PC-9 (cell line): ENCODE measurements at places on chromosomes 2 and 18.

DNA sequence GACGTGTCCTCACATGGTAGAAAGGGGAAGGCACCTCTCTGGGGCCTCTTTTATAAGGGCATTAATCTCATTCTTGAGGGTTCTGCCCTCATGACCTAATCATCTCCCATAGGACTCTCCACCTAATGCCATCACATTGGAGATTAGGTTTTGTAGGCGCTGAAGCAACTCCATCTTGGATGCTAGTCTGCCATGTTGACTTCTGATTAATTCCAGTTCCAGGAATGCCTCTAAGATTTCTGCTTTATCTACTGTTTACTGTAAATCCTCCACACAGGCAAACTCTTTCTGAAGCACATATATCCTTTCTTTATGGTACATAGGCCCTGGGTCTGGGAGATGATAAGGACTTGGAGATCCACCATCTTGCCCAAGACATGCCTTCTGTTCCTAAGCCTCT lies 49.3 kb upstream of the YWHAQ start:
- no peak overlapping the region for H3K4me3 ChIP-seq
- H3K27me3 ChIP-seq = no peaks in the 10 kb centered on the region
- peaks cover 17% of the 10 kb centered on the region for H3K4me1 ChIP-seq
- no peaks in the 10 kb centered on the region for H3K36me3 ChIP-seq
- no peak for DNase-seq
- H3K27ac ChIP-seq = no peak overlapping the region

DNA sequence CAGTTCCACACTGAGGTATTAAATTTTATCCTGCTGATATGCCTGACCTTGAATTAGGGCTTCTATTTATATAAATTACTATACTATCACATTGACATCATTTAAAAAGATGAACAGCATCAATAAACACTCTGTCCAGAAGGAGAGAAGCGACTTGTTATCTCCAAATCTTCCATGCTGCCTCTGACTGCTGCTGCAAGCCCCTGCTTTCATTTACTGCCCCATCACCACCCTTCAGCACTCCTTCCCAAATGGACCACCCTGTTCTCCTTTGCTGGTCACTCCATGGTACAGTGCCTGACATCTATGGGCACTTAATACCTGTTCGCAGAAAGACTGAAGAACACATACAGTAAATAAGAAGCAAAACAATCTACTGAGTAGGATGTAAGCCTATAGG lies 48.1 kb downstream of the KLF7 start:
- H3K4me3 ChIP-seq = no peak overlapping the region
- no peak for DNase-seq
- H3K27me3 ChIP-seq = no peaks in the 10 kb centered on the region
- H3K4me1 ChIP-seq = peaks cover 19% of the 10 kb centered on the region
- H3K27ac ChIP-seq = no peak overlapping the region

GRCh38 chr2:228016402-228016801 lies 145.0 kb downstream of the DAW1 start:
- no peaks in the 10 kb centered on the region for H3K27me3 ChIP-seq
- H3K27ac ChIP-seq = no peak overlapping the region
- no peaks in the 10 kb centered on the region for H3K4me1 ChIP-seq
- H3K4me3 ChIP-seq = no peak overlapping the region
- DNase-seq = no peak
- H3K36me3 ChIP-seq = no peaks in the 10 kb centered on the region

DNA sequence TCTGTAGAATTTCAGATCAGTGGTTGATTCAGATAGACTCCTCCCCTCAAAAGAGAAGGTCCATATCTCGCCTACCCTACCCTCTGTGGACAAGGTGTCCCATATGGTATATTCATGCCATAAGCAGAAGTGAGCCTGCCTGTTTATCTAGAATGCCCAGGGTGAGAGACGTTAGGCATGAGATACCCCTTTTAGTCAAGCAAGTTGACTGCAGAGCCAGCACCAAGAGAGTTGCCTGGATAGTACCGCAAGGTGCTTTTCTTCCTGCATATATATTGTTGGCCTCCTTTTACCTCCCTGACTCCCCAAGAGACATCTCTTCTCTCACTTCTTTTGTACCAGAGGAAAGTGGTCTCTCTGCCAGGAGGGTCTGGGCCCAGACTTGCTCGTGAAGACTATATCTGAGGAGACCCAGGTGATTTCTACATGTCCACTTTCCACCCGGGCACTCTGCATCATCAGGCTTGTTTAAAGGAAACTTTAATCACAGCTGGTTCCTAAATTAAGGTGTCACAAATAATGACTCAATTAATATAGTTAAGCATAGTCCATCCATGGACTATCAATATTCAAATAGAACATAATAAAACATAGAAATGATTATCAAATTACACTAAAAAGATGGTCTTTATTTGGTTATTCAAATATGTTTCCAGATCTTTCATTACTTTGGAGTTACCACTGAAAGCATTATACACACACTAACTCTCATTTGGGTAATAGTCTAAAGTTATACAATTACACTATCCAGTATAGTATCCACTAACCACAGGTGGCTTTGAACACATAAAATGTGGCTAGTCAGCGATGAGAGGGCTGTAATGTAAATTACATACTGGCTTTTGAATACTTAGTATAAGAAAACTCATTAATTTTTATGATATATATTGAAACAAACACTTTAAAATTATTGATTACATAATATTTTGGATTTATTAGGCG lies 4.1 kb downstream of the ITGA4 start:
- H3K27ac ChIP-seq = no peak overlapping the region
- no peaks in the 10 kb centered on the region for H3K36me3 ChIP-seq
- no peaks in the 10 kb centered on the region for H3K4me1 ChIP-seq
- no peak for DNase-seq

DNA sequence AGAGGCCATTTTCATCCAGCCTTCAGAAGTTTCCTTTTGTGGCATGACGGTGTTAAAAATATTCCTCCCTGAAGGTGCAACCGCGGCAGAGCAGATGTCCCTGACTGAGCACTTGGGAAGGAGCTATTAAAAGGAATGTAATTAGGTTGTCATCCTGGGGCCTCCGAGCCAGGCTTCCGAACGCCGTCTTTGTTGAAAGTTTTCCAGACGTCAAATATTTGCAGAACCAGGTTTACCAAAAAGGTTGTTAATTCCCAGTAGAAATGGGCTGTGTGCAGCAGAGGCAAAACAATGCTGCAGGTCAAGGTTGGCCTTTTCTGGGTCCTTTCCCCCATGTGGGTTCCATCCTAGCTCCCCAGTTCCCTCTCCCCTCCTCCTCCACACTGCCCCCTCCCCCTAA lies 110.0 kb upstream of the STPG4 start:
- no peak for DNase-seq
- H3K36me3 ChIP-seq = no peaks in the 10 kb centered on the region
- no peaks in the 10 kb centered on the region for H3K27me3 ChIP-seq
- peaks cover 66% of the 10 kb centered on the region for H3K4me1 ChIP-seq

- H3K27me3 ChIP-seq = peaks cover 11% of the 10 kb centered on the region
- no peak overlapping the region for H3K27ac ChIP-seq
- no peak for DNase-seq
- no peaks in the 10 kb centered on the region for H3K36me3 ChIP-seq
- H3K4me3 ChIP-seq = no peak overlapping the region
Observed at GRCh38 chr2:120701499-120701898, 34.2 kb upstream of the GLI2 start.
